Activated CD4-positive, CD25-positive, alpha-beta regulatory T cell (primary cell): ENCODE measurements at places on chromosomes 7 and 10.

DNA sequence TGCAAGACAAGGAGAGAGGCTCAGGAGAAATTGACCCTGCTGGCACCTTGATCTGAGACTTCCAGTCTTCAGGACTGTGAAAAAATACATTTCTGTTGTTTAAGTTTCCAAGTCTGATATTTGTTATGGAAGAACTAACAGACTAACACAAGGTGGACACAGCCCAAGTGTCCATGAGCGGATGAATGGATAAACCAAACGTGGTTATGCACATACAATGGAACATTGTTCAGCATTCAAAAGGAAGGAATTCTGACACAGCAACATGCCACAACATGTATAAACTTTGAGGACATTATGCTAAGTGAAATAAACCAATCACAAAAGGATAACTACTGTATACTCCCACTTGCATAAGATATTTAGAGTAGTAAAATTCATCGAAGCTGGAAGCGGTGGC lies 76.5 kb downstream of the FAM13C start:
- DNase-seq: no peak

- no peak for DNase-seq
Observed at GRCh38 chr7:46932676-46933424, 649.1 kb downstream of the TNS3 start.

- peak; percentile 37 for DNase-seq
Observed at GRCh38 chr10:17430647-17431355, 23.6 kb downstream of the ST8SIA6 start.

- no peak for DNase-seq
Observed at GRCh38 chr7:548401-548800, 28.8 kb upstream of the PDGFA start.

GRCh38 chr7:50339990-50340500 lies 35.5 kb downstream of the IKZF1 start:
- DNase-seq: no peak

DNA sequence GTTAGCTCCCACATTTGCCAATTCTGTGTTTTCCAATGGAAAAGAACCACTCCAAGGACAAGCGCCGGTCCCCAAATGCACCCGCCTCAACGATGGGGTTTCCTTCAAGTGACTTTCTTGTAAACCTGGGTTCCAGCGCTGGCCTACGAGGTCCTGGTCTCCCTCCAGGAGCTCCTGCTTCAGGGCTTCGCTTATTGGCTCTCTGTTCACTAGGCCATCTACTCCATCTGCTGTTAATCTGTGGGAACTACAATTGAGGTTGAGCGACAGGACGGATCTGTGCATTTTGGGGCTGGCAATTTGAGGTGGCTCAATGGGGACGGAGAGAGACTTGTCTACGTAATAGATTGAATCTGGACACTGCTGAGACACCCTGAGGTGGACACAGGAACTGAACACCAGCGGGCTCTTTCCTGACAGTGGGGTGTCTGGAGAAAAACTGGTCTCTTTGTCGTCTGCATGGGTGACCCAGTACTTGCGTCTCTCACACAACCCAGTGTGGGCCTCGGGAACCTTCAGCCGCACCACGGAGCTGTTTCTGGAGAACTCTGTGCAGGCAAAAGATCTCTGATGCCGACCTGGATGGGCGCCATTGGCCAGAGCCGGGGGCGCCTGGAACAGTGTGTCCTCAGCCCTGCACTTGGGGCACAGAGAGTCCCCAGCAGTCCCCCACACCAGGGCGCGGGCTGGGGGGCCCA lies 115.9 kb upstream of the ADAM12 start:
- DNase-seq: no peak

GRCh38 chr7:17934612-17935240 lies 5.6 kb downstream of the SNX13 start:
- no peak for DNase-seq

DNA sequence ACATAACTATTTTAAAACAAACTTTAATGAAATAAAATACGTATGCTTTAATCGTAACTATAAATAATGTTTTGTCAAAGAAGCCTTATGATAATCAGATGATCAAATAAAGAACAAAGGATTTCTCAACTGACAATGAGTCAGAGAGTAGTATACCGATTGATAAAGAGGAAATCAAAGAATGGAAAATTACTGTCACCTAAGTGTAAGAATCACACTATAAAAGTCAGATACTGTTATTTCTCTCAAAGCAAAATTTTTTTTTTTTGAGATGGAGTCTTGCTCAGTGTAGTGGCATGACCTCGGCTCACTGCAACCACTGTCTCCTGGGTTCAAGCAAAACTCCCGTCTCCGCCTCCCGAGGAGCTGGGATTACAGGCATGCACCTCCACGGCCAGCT lies 18.8 kb downstream of the DNAJC2 start:
- no peak for DNase-seq

- DNase-seq: no peak
Observed at GRCh38 chr10:64037071-64037661, 516.0 kb downstream of the REEP3 start.

- DNase-seq: no peak
Observed at GRCh38 chr10:132836832-132837540, 51.0 kb upstream of the NKX6-2 start.

- no peak for DNase-seq
Observed at GRCh38 chr7:95001815-95002561, 94.6 kb downstream of the PPP1R9A start.
